NCI-H226 (cell line): ENCODE measurements at places on chromosomes 16 and 17.

DNA sequence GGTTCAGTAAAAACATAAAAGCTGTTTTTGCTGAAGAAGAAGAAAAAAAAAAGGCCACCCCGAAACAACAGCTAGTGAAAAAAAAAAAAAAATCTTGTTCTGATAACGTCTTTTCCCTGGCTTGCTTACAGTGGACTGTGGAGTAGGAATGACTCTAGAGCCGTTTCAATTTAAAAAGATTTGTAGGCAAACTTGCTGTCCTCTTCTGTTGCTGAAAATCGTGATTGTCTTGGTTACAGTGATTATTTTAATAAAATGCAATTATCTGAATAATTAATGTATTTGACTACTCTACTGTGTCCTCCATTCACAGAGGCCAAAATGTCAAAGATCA lies 190.6 kb upstream of the TBX2 start:
- DNase-seq = no peak

DNA sequence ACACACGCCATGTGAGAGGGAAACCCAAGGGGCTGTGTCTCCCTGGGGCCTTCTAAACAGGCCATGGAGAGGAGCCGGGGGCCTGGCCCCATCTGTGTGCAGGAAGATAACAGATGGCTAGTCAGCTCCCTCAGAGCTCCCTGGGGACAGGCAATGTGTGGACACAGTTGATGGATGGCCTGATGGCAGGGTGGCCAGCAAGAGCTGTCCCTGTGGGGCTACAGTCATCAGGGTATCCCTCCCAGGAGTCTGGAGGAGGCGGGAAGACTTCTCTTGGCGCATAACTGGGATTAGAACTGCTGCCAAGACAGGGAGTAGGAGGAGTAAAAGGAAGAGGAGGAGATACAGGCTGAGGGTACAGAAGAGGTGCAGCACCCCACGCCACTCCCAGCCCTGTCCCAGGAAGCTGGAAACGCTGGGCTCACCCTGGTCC lies 17.3 kb downstream of the MYO18A start:
- DNase-seq = no peak

DNA sequence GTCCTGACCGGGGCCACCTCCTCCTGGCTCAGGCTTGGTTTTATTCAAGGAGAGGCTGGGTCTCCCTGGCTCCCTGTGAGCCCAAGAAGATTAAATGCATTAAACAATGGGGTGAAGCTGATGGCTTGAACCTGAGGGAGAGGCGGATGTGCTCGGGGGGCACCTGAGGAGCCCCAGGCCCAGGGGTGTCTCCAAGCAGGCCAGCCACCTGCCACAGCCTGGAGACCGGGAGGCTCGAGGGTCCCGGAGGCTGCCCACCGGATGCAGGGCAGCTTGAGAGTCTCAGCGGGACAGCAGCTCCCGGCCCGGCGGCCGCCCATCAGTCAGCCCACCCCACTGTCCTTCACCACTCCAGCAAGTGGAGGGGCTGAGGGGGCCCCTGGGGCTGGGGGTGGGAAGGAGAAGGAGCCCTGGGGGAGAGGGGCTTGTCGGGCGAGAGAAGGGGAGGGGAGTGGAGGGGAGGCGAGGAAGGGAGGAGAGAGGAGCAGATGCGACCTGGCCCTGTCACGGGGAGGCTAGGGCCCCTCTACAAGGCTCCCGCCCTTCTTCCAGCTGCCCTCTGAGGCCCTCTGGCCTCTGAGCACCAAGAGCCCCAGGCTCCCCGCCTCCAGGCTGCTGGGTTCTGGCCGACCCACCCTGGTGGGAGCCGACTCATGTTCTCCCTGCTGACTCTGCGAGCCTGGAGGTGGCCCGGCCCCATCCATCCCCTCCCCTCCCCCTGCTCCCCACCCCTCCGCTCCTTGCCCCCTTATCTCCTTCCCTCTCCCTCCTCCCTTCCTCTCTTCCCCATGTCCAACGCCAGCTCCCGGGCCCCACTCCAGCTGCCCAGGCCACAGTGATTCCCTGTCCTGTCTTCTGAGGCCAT lies 13.2 kb downstream of the CD7 start:
- DNase-seq = no peak

DNA sequence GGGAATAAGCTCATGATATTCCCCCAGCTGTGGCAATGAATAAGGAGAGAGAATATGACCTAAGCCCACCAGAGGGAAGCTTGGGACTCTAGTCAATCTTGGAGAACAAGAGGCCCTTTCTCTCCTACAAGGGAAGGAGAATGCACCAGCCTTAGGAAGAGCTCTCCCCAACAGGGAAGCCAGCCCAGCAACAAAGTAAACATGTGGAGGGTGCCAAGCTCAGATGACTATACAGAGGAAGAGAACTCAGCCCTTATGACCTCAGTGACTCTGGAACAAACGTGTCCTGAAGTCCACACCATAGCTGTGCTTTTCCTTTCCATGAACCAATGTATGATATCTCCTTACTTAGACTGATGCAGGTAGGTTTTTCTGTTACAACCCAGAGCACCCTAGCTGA lies 219.7 kb downstream of the GSG1L start:
- no peak for DNase-seq

- DNase-seq = peak; percentile 89
These were observed 1.5 kb upstream of the ALOXE3 start for GRCh38 chr17:8119581-8120519.

- no peak for DNase-seq
These were observed 37.5 kb upstream of the CCR7 start for GRCh38 chr17:40602445-40603443.

DNA sequence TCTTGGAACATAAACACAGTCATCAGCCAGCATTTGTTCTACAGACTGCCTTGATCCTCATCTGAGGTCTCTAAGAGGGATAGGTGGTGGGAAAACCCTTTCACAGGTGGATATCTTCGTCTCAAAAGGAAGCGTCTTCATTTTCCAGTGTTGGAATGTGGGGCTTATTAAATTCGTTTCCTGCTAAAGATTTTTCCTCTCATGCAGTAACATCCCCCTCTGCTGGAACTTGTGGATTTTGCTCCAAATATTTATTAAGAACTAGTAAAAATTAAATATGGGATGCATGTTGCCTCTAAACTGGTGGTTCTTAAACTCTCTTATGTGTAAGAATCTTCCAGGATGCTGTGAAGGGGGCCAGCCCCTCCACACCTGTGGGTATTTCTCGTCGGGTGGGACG lies 20.1 kb upstream of the MLYCD start:
- DNase-seq = peak; percentile 12

DNA sequence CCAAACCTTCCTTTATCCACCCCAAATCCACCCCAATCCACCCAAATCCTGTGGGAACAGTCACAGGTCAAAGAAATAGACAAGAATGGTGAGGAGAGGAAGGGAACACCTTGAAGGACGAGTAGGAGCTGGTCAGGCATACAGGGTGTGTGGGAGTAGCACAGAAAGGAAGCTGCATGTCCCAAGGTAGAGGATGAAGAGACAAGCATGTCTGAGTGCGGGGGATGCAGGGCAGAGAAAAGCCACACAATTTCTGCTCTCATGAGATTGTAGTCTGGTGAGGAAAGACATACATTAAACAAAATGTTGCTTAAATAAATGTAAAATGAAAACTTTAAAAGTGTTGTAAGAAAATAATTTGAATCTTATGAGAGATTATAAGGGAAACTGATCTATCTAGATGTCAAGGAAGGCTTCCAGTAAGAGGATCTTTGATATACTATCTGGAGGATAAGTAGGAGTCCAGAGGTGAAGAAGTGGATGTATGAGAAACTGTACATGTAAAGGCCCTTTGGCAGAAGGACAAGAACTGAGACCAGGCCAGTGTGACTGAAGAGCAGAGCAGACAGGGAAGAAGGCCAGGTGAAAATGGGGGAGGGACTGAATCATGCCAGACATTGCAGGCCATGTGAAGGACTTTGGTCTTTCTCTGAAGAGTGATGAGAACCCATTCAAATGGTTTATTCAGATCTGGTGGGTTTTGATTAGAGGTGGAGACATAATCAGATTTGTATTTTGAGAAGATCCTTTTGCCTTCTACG lies 18.6 kb downstream of the TMEM98 start:
- DNase-seq = no peak

- no peak for DNase-seq
These were observed 19.4 kb downstream of the SLC47A1 start for GRCh38 chr17:19553036-19553435.

- DNase-seq = no peak
These were observed 174.9 kb upstream of the CIBAR2 start for GRCh38 chr16:85286951-85287814.

GRCh38 chr17:14762736-14763479 lies 462.0 kb downstream of the HS3ST3B1 start:
- no peak for DNase-seq

DNA sequence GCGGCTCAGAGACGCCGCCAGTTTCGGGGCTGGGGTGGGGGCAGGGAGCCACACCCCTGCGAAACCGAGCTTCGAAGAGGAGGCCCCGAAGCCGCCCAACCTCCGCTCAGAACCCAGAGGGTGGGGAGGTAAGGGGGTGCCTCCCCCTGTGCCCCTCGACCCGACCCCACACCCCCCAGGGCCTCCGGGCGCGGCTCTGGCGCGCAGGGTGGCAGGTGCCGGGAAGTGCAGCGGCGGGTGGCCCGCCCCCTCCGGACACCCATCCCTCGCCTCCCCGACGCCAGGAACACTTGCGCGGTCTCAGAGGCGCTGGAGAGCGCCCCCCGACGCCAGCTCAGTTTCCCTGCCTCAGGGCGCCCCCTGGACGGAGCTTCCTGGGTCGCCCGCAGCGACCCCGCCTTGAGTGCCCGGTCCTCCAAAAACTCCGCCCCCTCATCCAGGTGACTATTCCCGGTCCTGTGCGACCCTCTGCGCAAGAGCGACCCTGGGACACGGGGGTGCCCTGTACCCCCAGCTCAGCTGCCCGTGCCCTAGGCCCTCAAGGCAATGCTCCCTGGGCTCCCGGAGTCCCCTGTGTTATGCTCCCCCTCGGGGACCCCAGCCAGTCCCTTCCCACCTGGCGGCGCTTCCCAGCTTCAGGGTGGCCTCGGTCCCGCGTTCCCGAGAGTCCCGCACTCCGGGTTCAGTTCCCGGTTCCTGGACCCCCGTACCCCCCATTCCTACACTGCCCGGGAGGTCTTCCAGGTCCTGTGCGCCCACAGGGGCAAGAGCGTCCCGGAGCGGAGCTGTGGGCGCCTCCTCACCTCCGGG lies 562 bp downstream of the PPL start:
- DNase-seq = peak; percentile 65
